ENCODE measurements at places on chromosomes 2 and 18. TPM values are rescaled to one million over a fixed set of nuclear protein-coding genes. Genes with fewer than 3 reads are reported as not detected.

- DNase-seq, result no peak
Measured at GRCh38 chr2:22360735-22361374, 1024.1 kb upstream of the KLHL29 start.

DNA sequence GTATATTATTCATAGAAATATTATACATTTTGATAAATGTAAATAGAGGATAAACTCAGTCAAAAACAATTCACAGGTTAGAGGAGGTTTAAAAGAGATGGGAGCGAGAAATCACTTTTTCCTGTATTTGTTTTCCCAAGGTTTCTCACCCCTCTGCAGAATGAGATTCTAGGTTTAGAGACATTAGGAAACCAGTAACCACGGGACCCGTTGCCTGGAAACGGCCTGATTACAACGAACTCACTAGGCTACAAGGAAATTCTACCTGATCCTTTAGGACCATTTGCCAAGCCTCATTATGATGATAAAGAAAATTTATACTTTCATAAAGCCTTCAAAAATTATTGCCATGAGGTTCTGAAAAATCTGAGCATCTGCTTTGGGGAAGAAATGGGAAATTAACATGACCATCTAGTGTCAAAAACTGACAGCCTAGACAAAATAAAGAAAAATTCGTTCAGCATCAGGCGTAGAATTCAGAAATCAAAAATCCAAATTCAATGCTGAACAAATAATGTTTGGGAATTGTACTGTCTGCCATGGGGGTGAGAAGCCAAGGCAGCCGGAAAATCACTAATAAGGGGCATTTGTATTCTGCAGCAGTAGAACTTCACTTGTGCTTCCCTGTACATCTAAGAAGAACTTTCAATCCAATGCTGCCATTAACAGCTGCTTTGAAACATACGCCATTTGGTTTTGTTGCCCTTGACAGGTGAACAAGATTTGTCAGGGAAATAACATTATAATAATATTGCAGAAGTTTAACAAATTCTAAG lies 262.3 kb downstream of the NRXN1 start:
- no peak for DNase-seq

The ALPG gene
- not detected for total RNA-seq

The PLB1 gene
- total RNA-seq, result 6.2 TPM

All from left cardiac atrium (tissue), 4 donors.